ENCODE measurements at places on chromosomes 4 and X.

GRCh38 chr4:1385373-1386340 is 20.6 kb downstream of the NKX1-1 start:
- DNase-seq = no peak

DNA sequence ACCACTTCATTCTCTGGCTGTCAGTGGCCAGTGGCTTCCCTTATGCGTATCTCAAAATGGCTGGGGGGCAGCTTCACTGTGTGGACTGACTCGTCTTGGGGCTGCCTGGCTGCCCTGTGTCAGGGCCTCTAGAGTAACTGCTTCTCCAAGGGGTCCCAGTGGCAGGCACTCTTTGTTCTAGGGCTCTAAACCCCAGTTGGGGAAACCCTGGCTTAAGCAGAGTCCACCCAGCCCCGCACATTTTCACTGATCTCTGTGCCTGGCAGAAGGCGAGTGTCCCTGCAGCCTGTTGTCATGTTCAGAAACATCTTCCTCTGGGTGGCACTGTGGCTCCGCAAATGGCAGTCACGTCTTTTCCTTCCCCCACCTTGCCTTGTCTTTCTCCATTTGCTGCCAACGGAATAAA is 59.7 kb downstream of the NBDY start:
- peak; percentile 58 for DNase-seq

- DNase-seq = no peak
These were observed 266.4 kb downstream of the ARHGAP24 start for GRCh38 chr4:85741381-85741780.

DNA sequence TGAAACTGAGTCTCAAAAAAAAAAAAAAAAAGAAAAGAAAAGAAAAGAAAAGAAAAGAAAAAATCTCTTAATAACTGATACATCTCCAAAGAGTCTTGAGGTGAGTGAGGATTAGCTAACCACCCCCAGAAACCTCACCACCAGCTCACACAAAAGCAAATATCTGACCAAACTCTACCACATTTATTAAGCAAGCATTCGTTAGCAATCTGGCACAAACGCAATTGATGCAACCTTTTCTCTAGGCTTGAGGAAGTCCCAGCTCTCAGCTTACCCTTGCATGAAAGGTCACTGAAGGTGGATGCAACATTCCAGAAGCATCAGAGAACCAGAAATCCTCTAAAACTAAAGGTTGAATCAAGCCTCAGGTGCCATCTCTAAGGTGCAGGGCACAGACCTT is 231.9 kb upstream of the BCOR start:
- no peak for DNase-seq

GRCh38 chr4:3062471-3062870 is 11.9 kb downstream of the HTT-AS start:
- peak; percentile 73 for DNase-seq

DNA sequence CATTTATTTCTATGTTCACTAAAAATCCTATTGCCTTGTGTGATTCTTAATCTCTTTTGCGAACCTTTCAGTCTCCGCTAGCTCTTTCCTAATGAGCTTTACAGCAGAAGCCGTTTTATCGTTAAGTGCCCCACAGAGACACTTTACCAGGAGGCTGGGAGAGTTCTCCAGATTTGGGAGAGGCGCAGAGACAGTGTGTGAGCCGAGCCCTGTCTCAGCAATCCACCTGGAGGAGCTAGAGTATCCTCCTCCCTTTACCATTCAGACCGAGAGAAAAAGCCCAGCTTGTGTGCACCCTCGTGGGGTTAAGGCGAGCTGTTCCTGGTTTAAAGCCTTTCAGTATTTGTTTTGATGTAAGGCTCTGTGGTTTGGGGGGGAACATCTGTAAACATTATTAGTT is 54.9 kb upstream of the MTM1 start:
- DNase-seq = no peak

All from fibroblast of mammary gland (primary cell).